ENCODE measurements at places on chromosomes 1 and 21.

GRCh38 chr1:167676916-167677848, 44.6 kb upstream of the MPZL1 start:
- DNase-seq: no peak

GRCh38 chr1:87796471-87796901, 467.8 kb downstream of the LMO4 start:
- no peak for DNase-seq

GRCh38 chr1:243507672-243508302, 251.9 kb downstream of the SDCCAG8 start:
- no peak for DNase-seq

- DNase-seq: no peak
Observed at GRCh38 chr1:64337475-64337874, 132.5 kb upstream of the CACHD1 start.

DNA sequence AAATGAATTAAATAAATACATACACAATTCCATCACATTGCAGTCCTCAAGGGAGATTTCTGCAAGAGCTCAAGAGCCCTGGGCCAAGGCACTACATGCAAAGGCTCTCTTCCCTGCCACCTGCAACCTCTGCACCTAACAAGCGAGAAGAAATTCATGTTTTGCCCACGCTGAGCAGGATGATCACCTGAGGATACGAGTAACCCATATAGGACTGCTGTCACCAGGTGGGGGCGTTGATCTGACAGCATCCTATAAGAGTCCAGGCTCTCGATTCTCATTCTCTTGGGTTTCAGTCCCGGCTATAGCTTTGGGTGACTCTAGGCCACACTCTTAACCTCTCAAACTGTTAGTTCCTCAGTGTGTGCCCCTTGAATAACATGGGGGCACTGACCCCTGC, 18.7 kb upstream of the SPOCD1 start:
- no peak for DNase-seq

- DNase-seq: no peak
Observed at GRCh38 chr1:229582715-229583114, 24.2 kb upstream of the ABCB10 start.

- no peak for DNase-seq
Observed at GRCh38 chr1:21530368-21531016, 21.3 kb downstream of the ALPL start.

DNA sequence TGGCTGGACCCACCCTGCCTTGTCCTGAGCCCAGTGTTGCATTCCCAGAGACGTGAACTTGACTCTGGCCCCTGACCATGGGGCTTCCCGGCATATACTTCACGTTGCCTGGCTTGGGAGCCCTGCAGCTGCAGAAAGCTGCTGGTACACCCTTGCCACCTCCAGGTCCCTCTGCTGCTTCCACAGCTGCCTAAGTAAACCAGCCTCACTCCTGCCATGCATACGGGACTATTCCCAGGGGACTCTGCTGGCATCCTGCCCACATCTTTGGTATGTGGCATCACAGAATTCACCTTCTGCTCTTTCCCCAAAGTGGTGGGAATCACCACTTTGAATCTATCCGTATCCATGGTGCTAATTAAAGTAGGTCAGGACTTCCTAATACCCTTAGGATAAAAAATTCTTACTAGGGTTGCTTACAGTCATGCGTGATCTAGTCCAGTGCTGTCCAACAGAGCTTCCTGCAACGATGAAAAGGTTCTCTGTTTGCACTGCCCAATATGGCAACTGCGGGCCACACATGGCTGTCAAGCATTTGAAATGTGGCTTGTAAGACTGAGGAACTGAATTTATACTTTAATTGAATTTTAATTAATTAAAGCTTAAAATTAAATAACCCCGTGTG, 203.0 kb downstream of the GRIK3 start:
- DNase-seq: peak; percentile 89

- DNase-seq: no peak
Observed at GRCh38 chr1:26791626-26792025, 3.9 kb downstream of the PIGV start.

- DNase-seq: no peak
Observed at GRCh38 chr1:48930011-48930410, 153.3 kb upstream of the BEND5 start.

DNA sequence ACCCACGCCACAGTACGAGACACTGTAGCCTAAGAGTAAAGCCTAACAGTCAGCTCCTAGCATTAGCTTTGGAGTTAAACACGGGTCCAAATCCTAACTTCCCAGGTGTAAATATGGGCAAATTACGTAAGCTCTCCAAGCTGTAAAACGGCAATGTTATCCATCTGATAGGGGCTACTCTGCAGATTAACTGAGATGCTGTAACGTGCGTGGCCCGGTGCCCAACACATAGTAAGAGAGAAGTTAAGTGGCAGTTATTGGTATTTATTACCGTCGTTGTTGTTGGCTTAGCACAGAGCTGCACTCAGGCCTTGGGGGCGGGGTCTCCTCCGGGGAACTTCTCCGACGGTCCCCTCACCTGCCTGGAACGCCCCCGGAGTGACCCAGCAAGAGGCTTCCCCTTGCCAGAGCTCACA, 457 bp downstream of the TRAPPC3 start:
- DNase-seq: no peak

DNA sequence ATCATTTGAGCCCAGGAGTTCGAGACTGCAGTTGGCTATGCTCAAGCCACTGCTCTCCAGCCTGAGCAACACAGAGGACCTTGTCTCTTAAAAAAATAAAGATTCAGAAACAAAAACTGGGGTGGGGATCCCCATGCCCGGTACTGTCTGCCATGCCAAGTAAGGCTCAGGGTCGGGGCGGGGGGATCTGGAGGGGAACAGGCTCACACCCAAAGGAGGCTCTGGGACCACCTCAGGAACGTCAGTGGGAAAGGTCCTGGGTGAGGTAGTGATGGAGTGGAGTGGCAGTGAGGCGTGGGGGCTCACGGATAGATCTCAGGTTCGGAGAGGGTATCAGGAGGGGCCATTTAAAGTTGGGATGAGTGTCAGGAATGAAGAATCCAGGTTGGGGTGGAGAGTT, 765 bp upstream of the S100A4 start:
- DNase-seq: no peak

GRCh38 chr1:107098961-107099360, 41.9 kb upstream of the NTNG1 start:
- no peak for DNase-seq

DNA sequence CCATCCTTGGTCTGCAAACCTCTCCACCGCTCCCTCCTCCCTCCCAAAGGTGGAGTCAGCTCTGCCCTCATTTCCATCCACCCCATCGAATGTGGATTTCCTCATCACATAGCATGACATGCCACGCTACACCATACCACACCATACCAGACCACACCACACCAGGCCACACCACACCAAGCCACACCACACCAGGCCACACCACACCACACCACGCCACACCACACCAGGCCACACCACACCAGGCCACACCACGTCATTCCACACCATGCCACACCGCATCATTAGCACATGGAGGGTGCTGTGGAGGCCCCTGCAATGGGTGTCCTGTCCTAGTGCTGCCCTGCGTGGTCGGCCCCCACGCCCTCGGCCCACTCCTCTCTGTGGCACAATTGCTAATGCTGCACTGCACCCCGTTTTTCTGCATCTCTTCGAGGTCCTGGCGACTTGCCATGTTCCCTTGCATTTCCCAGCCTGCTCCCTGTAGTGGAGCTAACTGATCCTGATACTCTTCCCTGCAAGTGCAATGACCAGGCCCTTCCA, 11.3 kb downstream of the DFFB start:
- DNase-seq: no peak

DNA sequence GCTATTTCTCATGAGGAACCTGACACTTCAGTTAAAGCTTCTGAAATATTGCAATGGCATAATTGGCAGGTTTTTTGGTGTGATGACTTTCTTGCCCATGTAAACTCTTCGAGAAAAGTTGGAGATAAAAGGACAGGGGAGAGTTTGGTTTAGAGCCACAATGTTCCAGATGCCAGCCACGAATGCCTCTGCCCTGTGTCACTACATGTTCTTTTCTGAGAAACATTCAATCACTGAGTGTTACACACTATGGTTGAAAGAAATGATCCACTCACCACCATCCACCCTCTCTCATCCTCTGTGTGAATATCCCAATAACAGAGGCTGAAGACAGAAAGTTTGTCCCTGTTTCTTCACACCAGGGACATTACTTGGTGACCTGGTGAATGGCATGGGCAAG, 66.4 kb downstream of the TNFSF4 start:
- no peak for DNase-seq

- no peak for DNase-seq
Observed at GRCh38 chr1:231420959-231421545, 1.0 kb downstream of the EGLN1 start.

- no peak for DNase-seq
Observed at GRCh38 chr1:15332952-15333715, 76.6 kb upstream of the EFHD2 start.

DNA sequence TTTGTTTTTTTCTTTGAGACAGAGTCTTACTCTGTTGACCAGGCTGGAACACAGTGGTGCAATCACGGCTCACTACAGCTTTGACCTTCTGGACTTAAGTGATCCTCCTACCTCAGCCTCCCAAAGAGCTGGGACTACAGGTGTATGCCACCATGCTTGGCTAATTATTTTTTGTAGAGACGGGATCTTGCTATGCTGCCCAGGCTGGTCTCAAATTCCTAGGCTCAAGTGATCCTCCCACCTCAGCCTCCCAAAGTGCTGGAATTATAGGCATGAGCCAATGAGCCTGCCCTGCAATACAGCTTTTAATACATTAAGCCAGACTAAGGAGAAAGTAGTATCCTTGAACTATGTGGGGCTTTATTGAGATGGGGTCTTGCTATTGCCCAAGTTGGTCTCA, 16.6 kb upstream of the EXOSC10 start:
- no peak for DNase-seq

GRCh38 chr1:30787266-30787665, 29.7 kb upstream of the LAPTM5 start:
- no peak for DNase-seq

DNA sequence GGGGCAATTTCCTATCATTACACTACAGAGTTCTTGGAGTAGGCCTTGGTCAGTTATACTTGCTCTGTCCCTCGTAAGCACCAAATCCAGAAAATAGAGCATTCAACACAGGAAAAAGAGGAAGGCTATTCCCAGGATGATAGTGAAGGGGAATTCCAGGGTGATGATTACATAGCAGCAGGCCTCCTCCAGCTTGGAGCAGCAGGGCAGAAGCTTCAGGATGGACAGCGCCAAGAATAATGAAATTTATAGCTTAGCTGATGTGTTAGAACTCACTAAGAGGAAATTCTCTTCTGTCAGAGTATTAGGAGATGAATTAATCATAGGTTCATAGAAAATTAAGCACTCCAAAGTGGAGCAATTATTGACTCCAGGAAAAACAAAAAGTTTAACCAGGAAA, 10.8 kb upstream of the SMAP2 start:
- no peak for DNase-seq

- no peak for DNase-seq
Observed at GRCh38 chr1:235817101-235817728, 49.5 kb downstream of the LYST start.

DNA sequence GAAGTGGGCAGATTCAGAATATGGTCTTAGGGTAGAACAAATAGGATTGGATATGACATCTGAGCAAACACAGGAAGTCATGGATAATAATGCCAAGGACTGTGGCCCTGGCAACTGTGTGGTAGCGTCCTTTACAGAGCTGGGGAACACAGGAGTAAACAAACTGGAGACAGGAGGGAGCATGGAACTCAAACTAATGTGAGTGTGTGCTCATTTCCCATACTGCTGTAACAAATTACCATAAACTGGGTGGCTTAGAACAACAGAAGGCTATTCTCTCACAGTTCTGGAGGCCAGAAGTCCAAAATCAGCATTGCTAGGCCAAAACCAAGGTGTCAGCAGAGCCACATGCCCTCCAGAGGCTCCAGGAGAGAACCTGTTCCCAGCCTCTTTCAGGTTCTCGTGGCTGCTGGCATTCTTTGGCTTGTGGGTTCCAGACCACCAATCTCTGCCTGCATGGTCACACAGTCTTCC, 106.4 kb downstream of the TGFBR3 start:
- DNase-seq: peak; percentile 73

Measured in DMS153 (cell line).